ENCODE measurements at places on chromosomes 3 and 15.

DNA sequence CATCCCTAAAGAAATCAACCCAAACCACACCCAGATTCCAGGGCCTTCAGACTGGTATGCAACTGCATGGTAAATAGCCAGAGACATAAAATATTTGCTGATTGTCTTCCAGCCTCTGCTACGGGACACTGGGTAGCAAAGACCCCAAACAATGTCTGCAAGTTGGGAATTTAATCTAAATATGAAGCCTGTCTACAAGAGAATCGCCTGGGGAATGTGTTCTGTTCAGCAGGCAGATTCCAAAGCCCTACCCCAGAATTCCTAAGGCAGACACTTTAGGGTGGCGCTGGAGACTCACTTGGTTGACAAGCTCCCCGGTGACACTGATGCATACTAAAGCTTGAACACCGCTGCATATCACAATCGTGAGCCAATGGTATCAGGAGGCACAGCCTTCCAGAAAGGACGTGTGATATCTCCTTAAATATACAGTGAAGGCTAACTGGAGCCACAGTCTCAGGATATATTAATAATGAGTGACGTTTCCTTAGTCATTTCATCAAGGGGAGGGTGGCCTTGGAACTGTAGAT, 684.1 kb downstream of the NTRK3 start:
- H3K36me3 ChIP-seq, result no peaks in the 10 kb centered on the region
- H3K4me1 ChIP-seq, result peaks cover 15% of the 10 kb centered on the region
- H3K27ac ChIP-seq, result no peak overlapping the region
- no peaks in the 10 kb centered on the region for H3K27me3 ChIP-seq
- no peak overlapping the region for H3K4me3 ChIP-seq
- DNase-seq, result no peak

- H3K36me3 ChIP-seq, result no peaks in the 10 kb centered on the region
- peaks cover 8% of the 10 kb centered on the region for H3K27me3 ChIP-seq
- H3K27ac ChIP-seq, result no peak overlapping the region
- no peak for DNase-seq
These were observed 14.4 kb downstream of the REC114 start for GRCh38 chr15:73457334-73457733.

DNA sequence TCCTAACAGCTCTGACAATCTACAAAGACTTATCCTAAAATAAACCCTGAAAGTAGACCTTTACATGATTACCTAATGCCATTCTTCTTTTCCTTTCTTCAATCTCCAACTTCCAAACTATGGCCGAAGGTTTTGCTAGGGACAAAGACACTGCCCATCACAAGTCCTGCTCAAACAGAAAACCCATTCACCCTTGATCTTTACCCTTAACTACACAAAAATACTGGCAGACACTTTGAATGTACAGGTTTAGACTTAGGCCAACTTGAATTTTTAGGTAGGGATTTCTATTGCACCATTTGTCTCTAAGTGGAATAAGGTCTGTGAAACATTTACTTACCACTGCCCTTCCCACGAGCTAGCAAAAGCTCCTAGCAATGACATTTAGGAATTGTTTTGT, 64.6 kb downstream of the TMEM212 start:
- H3K4me1 ChIP-seq, result peaks cover 9% of the 10 kb centered on the region
- no peak for DNase-seq
- peaks cover 4% of the 10 kb centered on the region for H3K36me3 ChIP-seq
- H3K27ac ChIP-seq, result no peak overlapping the region
- H3K4me3 ChIP-seq, result no peak overlapping the region

- no peak overlapping the region for H3K27ac ChIP-seq
- H3K36me3 ChIP-seq, result no peaks in the 10 kb centered on the region
- H3K27me3 ChIP-seq, result peaks cover 33% of the 10 kb centered on the region
- no peaks in the 10 kb centered on the region for H3K4me1 ChIP-seq
- DNase-seq, result no peak
These were observed 13.8 kb upstream of the ATP2B2 start for GRCh38 chr3:10519236-10519635.

GRCh38 chr3:67875338-67875737, 220.9 kb upstream of the SUCLG2 start:
- no peaks in the 10 kb centered on the region for H3K4me1 ChIP-seq
- DNase-seq, result no peak
- no peaks in the 10 kb centered on the region for H3K27me3 ChIP-seq
- no peak overlapping the region for H3K27ac ChIP-seq
- H3K36me3 ChIP-seq, result no peaks in the 10 kb centered on the region
- no peak overlapping the region for H3K4me3 ChIP-seq

- H3K27me3 ChIP-seq, result no peaks in the 10 kb centered on the region
- H3K36me3 ChIP-seq, result peaks cover 30% of the 10 kb centered on the region
- no peak overlapping the region for H3K4me3 ChIP-seq
- DNase-seq, result no peak
These were observed 114.0 kb downstream of the LRRC28 start for GRCh38 chr15:99365242-99365641.

DNA sequence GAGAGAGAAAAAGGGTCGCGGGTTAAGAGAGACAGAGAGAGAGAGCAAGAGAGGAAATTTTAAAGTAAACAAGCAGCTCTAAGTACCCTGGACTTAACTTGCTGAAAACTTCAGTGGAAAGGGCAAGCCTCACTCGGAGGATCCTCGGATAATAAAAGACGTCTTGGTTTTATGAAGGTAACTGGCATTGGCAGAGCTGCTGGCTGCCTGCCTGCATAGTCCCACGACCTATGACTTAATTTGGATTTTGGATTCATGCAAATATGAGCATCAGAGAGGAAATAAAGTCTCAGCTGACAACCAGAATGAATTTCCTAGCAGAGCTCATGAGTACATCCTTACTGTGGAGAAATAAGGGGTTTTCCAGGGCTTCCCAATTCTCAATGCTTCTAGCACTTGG, 95.1 kb upstream of the PDZRN3 start:
- H3K27ac ChIP-seq, result no peak overlapping the region
- no peaks in the 10 kb centered on the region for H3K27me3 ChIP-seq
- no peak overlapping the region for H3K4me3 ChIP-seq
- H3K4me1 ChIP-seq, result peaks cover 12% of the 10 kb centered on the region
- H3K36me3 ChIP-seq, result no peaks in the 10 kb centered on the region

- no peak overlapping the region for H3K4me3 ChIP-seq
- H3K4me1 ChIP-seq, result no peaks in the 10 kb centered on the region
- H3K36me3 ChIP-seq, result no peaks in the 10 kb centered on the region
- no peak overlapping the region for H3K27ac ChIP-seq
- no peaks in the 10 kb centered on the region for H3K27me3 ChIP-seq
- no peak for DNase-seq
These were observed 39.2 kb upstream of the BCL2A1 start for GRCh38 chr15:80010131-80010673.

DNA sequence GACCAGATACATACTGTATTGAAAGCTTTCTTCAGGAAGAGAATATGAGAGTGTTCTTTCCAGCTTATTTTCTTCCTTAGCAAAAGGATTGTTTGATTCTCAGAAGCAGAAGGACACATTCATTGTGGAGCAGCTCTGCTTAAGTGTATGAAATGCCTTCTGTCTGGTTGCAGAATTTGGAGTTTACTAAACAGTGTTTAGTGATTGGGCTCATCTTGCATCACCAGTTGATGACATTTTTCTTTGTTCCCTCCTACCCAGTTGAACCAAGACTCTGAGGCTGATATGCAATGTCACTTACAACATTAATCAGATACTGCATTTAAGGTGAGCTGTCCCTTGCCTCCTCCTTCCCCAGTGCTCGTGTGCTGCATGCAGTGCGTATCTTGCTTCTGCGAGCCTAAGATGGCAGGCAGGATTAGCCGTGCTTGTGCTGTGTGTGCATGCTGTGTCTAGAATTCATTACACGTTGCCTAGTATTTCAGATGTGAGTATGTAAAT, 18.4 kb downstream of the ZBTB38 start:
- peaks cover 7% of the 10 kb centered on the region for H3K36me3 ChIP-seq
- H3K27me3 ChIP-seq, result no peaks in the 10 kb centered on the region
- no peak for DNase-seq
- H3K4me1 ChIP-seq, result peaks cover 41% of the 10 kb centered on the region
- H3K4me3 ChIP-seq, result no peak overlapping the region

DNA sequence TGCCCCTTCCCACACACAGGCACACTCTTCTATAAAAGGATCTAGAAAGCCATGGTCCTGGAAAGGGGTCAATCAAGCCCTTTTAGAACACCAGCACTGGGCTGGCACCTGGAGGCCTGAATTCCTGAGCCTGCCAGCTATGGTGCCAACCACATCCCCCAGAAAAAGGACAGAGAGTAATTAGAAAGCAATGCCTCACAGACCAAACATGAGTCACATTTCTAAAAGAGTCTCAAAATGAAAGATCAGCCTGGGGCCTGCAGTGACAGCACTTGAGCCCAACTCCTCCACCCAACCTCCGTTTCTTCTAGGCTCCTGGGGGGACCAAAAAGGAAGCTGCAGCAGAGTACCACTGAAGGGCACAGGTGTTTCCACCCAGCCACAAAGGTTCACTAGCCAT, 14.1 kb downstream of the MYLK start:
- H3K27me3 ChIP-seq, result no peaks in the 10 kb centered on the region
- H3K36me3 ChIP-seq, result peaks cover 4% of the 10 kb centered on the region
- H3K4me1 ChIP-seq, result peaks cover 16% of the 10 kb centered on the region
- no peak for DNase-seq
- H3K27ac ChIP-seq, result peak overlapping the region; percentile 65
